ENCODE measurements at places on chromosomes 3 and 15. TPM values are rescaled to one million over a fixed set of nuclear protein-coding genes. Genes with fewer than 3 reads are reported as not detected.

DNA sequence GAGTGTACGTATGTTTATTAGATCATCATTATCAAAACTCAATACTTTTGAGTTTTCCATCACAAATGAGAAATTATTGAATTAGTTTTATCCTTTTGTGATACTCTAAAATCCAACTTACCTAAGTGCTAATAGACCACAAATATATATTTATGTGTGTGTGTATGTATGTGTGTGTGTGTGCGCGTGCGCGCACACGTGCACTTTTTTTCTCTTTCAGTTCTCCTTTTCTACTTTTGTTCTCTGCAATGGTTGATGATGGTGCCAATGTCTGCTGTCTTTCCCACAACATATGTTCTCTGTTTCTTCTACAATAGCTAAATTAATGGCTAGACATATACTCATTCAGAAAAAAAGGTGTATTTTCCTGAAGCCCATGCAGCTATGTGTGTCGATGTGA lies 571.6 kb upstream of the ARPP21 start:
- no peak for DNase-seq
- no peaks in the 10 kb centered on the region for H3K4me1 ChIP-seq
- no peak overlapping the region for H3K4me3 ChIP-seq
- H3K27ac ChIP-seq, result no peak overlapping the region
- H3K36me3 ChIP-seq, result no peaks in the 10 kb centered on the region

GRCh38 chr15:59294574-59295260 lies 78.0 kb downstream of the MYO1E start:
- H3K27me3 ChIP-seq, result no peaks in the 10 kb centered on the region
- H3K4me3 ChIP-seq, result no peak overlapping the region
- H3K36me3 ChIP-seq, result 0 out of 2 replicates have a peak, but pooled peaks cover 2% of the 10 kb centered on the region

DNA sequence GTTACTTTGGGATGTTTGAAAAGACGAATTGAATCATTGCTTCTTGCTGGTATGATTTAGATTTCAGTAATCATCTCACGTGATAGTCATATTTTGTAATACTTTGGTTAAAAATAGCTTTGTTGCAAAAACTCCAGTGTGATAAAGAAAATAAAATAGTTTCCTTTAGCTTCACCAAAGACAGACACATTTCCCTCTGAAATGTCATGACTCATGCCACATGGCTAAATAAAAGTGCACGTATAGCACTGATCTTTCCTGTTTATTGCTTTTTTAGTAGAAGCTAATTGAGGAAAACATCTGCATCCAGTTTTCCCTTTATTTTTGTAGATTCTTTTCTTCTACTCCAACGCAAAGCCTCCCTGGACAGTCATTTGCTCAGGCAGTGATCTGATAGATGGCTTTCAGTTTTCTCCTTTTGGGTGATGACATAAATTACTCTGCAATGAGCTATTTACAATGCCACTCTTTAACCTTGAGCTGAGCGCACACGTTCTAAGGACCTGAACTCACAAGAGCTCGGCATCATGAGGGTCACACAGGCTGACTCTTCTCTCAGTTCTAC lies 84.9 kb downstream of the ARNT2 start:
- no peaks in the 10 kb centered on the region for H3K36me3 ChIP-seq
- H3K4me1 ChIP-seq, result peaks cover 65% of the 10 kb centered on the region
- H3K27ac ChIP-seq, result peak overlapping the region; percentile 58
- H3K27me3 ChIP-seq, result no peaks in the 10 kb centered on the region
- no peak overlapping the region for H3K4me3 ChIP-seq
- peak; percentile 78 for DNase-seq

GRCh38 chr15:81263477-81263876 lies 60.5 kb downstream of the STARD5 start:
- no peak overlapping the region for H3K27ac ChIP-seq
- H3K36me3 ChIP-seq, result no peaks in the 10 kb centered on the region
- DNase-seq, result no peak
- H3K27me3 ChIP-seq, result no peaks in the 10 kb centered on the region
- peaks cover 5% of the 10 kb centered on the region for H3K4me1 ChIP-seq
- no peak overlapping the region for H3K4me3 ChIP-seq

- no peak overlapping the region for H3K4me3 ChIP-seq
- H3K27me3 ChIP-seq, result no peaks in the 10 kb centered on the region
- no peak for DNase-seq
- H3K36me3 ChIP-seq, result no peaks in the 10 kb centered on the region
- H3K27ac ChIP-seq, result no peak overlapping the region
Measured at GRCh38 chr3:53145713-53146080, 15.3 kb upstream of the PRKCD start.

- H3K36me3 ChIP-seq, result peaks cover 13% of the 10 kb centered on the region
- peak overlapping the region; percentile 96 for H3K27ac ChIP-seq
- no peaks in the 10 kb centered on the region for H3K27me3 ChIP-seq
- H3K4me3 ChIP-seq, result no peak overlapping the region
- DNase-seq, result no peak
Measured at GRCh38 chr3:129462361-129462968, 22.4 kb downstream of the IFT122 start.

GRCh38 chr15:59657635-59658125 lies 365 bp upstream of the GTF2A2 start:
- DNase-seq, result no peak
- H3K27me3 ChIP-seq, result no peaks in the 10 kb centered on the region
- H3K4me3 ChIP-seq, result peak overlapping the region; percentile 89
- H3K4me1 ChIP-seq, result peaks cover 11% of the 10 kb centered on the region

DNA sequence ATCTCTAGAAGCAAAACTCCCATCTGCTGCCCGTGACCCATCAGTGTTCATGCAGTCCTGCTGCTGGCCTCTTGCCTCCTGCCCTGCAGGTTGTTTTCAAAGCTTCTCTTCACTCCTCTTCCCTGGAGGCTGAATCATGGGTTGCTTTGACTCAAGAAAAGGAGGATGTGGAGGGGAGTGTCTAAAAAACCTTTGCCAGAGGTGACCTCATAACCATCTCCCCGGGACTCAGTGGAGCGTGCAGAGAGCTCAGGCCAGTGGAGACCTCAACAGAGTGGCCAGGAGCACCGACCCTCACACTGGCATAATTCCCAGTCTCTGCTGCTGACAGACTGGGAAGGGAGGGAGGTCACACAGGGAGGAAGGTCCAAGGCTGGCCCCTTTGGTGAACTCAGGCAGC lies 60.9 kb upstream of the ITGA11 start:
- H3K4me1 ChIP-seq, result no peaks in the 10 kb centered on the region
- DNase-seq, result no peak
- no peaks in the 10 kb centered on the region for H3K36me3 ChIP-seq
- no peak overlapping the region for H3K4me3 ChIP-seq

DNA sequence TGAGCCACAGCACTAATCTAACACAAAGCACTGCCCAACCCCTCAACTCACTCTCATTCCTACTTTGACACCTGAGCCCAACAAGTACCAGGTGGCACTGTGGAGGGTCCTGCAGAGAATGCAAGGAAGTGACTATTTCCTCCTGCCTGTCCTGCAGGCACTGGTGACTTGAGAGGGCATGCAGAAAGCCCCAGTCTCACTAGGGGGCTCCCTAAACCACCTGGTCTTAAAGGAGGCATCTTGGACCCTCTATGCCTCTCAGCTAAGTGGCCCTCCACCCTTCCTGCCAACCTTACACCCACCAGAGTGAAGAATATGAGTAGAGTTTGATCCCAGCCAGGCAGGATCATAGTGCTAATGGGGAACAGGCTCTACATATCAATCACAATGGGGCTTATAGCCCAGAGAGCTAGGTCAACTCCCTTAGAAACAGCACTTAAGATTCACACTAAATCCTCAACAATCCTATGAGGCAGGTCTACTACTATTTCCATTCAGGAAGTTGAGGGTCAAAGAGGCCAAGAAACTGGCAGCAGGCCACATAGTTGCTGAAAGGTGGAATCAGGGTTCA lies 15.2 kb downstream of the TRAIP start:
- H3K4me1 ChIP-seq, result no peaks in the 10 kb centered on the region
- DNase-seq, result no peak
- no peaks in the 10 kb centered on the region for H3K27me3 ChIP-seq
- peaks cover 44% of the 10 kb centered on the region for H3K36me3 ChIP-seq

- no peak overlapping the region for H3K27ac ChIP-seq
- H3K4me3 ChIP-seq, result no peak overlapping the region
- no peak for DNase-seq
- peaks cover 18% of the 10 kb centered on the region for H3K27me3 ChIP-seq
Measured at GRCh38 chr15:33698126-33698525, 270.2 kb upstream of the CHRM5 start.

DNA sequence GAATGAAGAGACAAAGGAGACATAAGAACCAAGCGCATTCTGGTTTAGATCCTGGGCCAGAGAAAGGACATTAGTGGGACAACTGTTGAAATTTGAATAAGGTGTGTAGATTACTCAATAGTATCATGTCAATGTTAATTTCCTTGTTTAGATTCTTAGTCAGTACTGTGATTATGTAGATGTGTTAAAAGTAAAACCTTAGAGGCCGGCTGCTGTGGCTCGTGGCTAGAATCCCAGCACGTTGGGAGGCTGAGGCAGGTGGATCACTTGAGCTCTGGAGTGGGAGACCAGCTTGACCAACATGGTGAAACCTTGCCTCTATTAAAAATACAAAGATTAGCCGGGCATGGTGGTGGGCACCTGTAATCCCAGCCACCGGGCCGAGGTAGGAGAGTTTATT lies 26.7 kb downstream of the CYP8B1 start:
- no peak for DNase-seq
- no peak overlapping the region for H3K4me3 ChIP-seq
- H3K27ac ChIP-seq, result no peak overlapping the region
- no peaks in the 10 kb centered on the region for H3K27me3 ChIP-seq

- no peaks in the 10 kb centered on the region for H3K27me3 ChIP-seq
- DNase-seq, result no peak
- no peaks in the 10 kb centered on the region for H3K4me1 ChIP-seq
- H3K4me3 ChIP-seq, result no peak overlapping the region
Measured at GRCh38 chr15:77568014-77568972, 64.4 kb downstream of the LINGO1 start.

GRCh38 chr3:106288781-106289180 lies 420.0 kb upstream of the CBLB start:
- H3K4me3 ChIP-seq, result no peak overlapping the region
- DNase-seq, result no peak
- no peaks in the 10 kb centered on the region for H3K27me3 ChIP-seq
- no peaks in the 10 kb centered on the region for H3K4me1 ChIP-seq
- H3K36me3 ChIP-seq, result no peaks in the 10 kb centered on the region

DNA sequence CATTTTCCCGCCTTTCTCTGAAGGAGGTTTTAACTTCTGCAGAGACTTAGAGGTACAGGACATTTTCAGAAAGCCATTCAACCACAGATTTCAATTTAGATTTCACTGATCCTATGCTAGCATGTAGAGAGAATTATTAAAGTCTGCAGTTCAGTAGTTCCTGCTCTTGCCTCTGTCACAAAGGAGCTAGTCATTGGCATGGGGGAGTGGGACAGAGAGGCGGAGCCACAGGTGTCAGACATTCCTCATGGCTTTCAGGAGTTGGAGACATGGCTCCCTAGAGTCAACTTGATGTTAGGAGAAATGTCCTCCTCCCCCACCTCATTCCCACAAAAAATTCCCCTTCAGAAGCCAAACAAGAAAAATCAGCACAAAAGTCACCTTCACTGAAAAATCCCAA lies 66.0 kb upstream of the SIAH2 start:
- no peak for DNase-seq
- no peak overlapping the region for H3K27ac ChIP-seq
- no peaks in the 10 kb centered on the region for H3K36me3 ChIP-seq
- H3K4me1 ChIP-seq, result no peaks in the 10 kb centered on the region
- 0 out of 2 replicates have a peak, but pooled peaks cover 2% of the 10 kb centered on the region for H3K27me3 ChIP-seq
- no peak overlapping the region for H3K4me3 ChIP-seq

The CRYBG3 gene
- 12.1 TPM for total RNA-seq

The CTXN2 gene
- total RNA-seq, result not detected

The GYG1 gene
- 14.1 TPM for total RNA-seq

The SYNPR gene
- not detected for total RNA-seq

The ZNF620 gene
- total RNA-seq, result 0.69 TPM

The CLDN18 gene
- total RNA-seq, result not detected

The C3orf70 gene
- 0.08 TPM for total RNA-seq

All from SJSA1 (cell line).